Neural progenitor cell (in vitro differentiated cells): ENCODE measurements at places on chromosomes 7 and 10.

DNA sequence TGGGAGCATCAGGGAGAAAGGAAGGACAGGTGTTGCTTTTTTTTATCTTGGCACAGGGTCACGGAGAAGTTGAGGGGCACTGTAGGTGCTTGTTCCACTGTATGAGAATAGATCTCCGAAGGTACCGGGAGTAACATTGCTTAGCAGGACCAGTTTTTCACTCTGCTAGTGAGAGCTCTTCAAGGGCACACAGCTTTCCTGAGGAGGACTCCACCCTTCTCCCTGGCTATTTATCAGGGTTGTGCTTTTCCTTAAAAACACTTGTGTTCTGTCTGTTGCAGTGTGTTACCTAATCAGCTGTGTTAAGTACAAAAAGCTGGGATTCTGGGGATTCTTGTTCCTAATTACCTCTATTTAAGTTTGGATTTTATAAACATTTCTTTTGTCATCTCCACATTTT is 160.5 kb downstream of the SND1 start:
- no peak for DNase-seq

DNA sequence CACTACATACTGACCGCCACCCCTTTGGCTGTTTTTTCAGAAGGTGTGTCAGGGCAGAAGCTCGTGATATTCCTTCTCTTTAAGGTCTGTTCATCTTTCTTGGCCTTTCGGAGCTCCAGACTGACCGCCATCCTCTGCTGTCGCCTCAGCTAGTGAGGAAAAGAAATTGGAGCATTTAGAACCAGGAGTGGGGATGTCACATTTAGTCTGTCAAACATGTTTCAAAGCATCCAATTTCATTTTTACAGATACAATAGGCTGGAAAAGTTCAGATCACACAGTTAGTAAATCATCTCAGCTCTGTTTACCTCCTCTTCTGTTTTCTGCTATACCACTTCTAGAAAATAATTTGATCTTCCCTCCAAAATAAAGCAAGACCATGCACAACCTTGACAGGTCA is 4.8 kb downstream of the KPNA7 start:
- DNase-seq, result no peak

- no peak for DNase-seq
These were observed 173.2 kb downstream of the TNS3 start for GRCh38 chr7:47408675-47409074.

DNA sequence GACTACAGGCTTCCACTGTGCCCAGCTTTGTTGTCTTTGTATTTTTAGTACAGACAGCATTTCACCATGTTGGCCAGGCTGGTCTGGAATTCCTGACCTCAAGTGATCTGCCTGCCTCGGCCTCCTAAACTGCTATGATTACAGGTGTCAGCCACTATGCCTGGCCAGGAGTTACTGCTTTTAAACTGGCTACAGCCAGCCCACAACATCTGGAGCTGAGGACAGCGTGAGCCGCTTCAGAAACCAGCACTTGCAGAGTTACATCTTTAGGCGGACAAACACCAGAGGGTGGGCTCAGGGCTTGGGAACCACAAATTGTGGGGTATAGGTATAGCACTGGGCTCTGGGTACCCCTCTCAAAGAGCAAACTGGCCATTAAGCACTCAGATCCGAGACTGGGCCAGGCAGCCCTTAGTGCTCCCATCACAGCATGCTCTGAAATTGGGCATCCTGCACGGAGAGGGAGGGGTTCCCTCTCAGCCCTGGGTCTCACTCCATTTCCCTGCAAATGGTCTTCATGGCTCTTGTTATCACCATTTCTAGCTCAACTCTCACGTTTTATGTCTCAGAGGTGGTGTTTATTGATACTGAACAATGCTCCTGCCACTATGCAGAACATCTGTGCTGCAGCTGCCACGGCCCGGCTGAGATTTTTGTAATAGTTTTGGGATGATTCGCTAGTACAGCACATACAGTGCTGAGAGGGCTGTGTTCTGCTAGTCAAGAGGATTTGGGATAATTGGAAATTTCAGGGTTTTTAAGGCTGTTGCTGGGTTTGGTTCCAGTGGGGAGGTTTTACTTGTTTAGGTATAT is 146.4 kb upstream of the LYZL2 start:
- no peak for DNase-seq

GRCh38 chr7:94888551-94888950 is 18.8 kb upstream of the PPP1R9A start:
- no peak for DNase-seq

GRCh38 chr7:129773328-129773731 is 161.8 kb downstream of the NRF1 start:
- DNase-seq, result no peak

DNA sequence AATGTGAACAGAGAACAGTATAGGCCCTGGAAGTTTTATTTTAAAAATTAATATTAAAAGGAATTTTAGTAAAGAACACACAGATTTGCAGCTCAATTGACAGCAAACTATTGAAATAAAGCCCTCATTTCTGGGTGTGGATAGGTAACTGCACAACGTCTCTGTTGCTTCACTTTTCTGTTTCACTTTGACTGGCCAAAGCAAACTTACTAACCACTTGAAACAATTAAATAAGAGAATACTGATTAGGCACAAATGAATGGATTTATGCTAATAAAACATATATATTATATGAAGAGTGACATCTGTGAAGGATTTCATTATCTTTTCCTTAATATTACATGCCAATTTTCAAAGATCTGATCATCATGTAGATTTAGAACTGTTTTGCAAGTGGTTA is 11.9 kb downstream of the ZNF804B start:
- DNase-seq, result no peak

DNA sequence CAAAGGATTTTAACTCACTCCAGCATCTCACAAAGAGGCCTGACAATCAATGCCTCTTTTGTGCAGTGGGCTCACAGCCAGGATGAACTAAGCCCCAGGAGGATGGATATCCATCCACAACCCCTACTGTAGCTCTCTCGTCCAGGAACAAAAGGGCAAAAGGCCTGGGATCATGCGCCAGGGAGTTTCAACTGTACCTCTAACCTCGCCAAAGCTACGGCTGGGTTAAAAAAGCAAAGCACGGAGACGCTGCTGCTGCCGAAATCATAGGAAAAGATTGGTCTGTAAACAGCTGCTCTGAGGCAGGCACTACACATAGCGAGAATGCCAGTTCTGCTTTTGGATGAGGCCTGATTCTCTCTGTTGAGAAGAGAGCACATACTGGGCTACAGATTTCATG is 32.1 kb downstream of the VSTM4 start:
- peak; percentile 64 for DNase-seq

GRCh38 chr7:70620333-70621055 is 511.4 kb upstream of the GALNT17 start:
- DNase-seq, result no peak

DNA sequence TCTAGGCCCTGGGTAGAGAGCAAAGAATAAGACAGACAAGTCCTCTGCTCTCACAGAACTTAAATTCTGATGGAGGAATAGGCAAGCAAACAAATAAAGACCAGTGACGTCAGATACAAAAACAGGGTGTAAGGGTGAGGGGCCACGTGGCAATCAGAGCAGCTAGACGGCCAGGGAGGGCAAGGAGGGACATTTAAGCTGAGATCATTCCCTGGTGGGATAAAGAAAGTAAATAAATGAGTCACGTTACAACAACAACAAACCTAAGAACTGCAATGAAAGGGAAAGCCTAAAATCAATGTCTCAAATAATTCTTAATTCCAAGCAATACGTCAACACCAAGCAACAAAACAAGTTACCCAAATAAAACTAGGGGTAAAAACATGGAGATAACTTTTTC is 21.8 kb downstream of the STN1 start:
- DNase-seq, result no peak
